CD4-positive, alpha-beta T cell (primary cell): ENCODE measurements at places on chromosomes 13 and 19. TPM values are rescaled to one million over a fixed set of nuclear protein-coding genes. Genes with fewer than 3 reads are reported as not detected.

DNA sequence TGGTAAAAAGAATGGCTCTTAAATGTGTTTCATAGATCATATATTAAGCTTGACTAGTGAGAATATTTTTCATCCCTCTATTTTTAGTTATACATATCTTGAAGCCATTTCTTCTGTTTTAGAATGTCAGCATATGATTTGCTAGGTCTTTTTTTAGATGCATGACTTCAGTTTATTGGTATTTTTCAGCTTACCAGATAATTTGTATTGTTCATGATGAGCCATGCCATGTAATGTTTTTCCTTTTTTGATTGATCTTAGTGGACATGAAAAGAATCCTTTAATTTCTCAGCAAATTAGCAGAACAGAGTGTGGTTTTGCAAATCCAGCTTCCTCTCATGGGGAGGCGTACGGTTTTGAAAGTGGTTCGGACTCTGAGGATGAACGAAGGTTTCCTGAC, 168.5 kb downstream of the LMO7 start:
- peaks cover 9% of the 10 kb centered on the region for H3K4me1 ChIP-seq
- H3K27ac ChIP-seq = no peak overlapping the region
- H3K4me3 ChIP-seq = no peak overlapping the region
- DNase-seq = no peak
- peaks cover 3% of the 10 kb centered on the region for H3K36me3 ChIP-seq

DNA sequence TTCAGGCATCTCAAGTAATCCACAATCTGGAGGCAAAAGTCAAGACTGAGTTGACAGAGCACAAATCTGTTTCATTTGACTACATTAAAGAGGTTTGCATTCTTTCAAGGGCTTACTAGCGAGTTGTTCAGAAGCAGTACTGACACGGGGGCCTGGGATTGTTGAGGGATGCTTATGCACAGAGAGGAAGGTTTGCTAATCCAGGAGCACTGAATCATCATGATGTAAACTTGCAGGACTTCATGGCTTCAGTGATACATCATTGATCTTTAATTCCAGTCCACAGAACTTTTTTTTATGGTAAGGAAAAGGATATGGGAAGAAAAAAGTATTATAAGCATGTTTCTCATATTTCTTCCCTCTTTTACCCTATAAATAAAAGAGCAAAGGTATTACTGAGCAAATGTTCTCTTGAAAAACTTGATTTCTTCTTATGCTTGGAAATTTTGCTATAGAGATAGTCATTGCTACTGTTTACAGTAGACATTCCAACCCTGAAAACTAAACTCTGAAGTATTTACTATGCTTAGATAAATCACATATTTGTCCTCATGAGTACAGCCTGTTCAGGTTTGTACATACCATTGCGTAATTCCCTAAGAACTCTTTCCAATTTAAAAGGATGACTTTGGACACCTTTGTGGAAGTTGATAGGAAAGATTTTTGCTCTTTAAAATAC, 65.8 kb upstream of the KPNA3 start:
- no peaks in the 10 kb centered on the region for H3K27me3 ChIP-seq
- H3K27ac ChIP-seq = no peak overlapping the region
- no peaks in the 10 kb centered on the region for H3K4me1 ChIP-seq
- H3K36me3 ChIP-seq = no peaks in the 10 kb centered on the region
- no peak for DNase-seq
- no peak overlapping the region for H3K4me3 ChIP-seq

- no peak overlapping the region for H3K27ac ChIP-seq
- H3K4me1 ChIP-seq = peaks cover 10% of the 10 kb centered on the region
- DNase-seq = no peak
- H3K4me3 ChIP-seq = no peak overlapping the region
Observed at GRCh38 chr19:45821103-45821521, 6.0 kb upstream of the RSPH6A start.

DNA sequence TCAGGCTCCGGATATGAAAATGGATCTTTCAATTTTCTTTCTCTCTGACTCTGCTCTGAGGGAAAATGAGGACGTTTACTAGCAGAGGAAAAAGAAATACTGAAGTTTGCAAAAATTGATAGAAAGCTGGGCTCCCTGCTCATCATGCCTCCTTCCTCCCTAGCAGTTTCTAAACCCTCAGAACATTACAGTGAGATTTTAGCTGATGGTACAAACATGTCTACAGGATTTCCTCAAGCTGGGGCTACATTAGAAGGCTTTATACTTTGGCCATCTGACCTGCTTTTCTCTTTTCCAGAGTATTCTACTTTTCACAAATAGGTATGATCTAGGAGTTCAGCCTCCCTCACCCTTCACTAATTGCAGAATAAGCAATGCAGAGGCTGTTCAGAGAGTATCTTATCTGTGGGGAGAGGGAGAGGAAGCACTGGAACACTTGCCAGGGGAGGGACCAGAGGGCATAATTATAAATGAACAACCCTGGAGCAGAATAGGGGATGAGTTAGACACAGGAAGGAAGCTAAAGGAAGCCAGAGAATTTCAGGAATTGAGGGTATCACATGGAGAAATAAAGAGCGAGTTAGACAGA, 30.0 kb downstream of the CEACAM1 start:
- DNase-seq = no peak
- no peak overlapping the region for H3K27ac ChIP-seq
- no peak overlapping the region for H3K4me3 ChIP-seq
- H3K27me3 ChIP-seq = no peaks in the 10 kb centered on the region
- H3K36me3 ChIP-seq = no peaks in the 10 kb centered on the region

- H3K4me3 ChIP-seq = no peak overlapping the region
- H3K27ac ChIP-seq = no peak overlapping the region
- no peak for DNase-seq
- no peaks in the 10 kb centered on the region for H3K27me3 ChIP-seq
- H3K36me3 ChIP-seq = no peaks in the 10 kb centered on the region
Observed at GRCh38 chr13:67662997-67663396, 432.9 kb upstream of the PCDH9 start.

DNA sequence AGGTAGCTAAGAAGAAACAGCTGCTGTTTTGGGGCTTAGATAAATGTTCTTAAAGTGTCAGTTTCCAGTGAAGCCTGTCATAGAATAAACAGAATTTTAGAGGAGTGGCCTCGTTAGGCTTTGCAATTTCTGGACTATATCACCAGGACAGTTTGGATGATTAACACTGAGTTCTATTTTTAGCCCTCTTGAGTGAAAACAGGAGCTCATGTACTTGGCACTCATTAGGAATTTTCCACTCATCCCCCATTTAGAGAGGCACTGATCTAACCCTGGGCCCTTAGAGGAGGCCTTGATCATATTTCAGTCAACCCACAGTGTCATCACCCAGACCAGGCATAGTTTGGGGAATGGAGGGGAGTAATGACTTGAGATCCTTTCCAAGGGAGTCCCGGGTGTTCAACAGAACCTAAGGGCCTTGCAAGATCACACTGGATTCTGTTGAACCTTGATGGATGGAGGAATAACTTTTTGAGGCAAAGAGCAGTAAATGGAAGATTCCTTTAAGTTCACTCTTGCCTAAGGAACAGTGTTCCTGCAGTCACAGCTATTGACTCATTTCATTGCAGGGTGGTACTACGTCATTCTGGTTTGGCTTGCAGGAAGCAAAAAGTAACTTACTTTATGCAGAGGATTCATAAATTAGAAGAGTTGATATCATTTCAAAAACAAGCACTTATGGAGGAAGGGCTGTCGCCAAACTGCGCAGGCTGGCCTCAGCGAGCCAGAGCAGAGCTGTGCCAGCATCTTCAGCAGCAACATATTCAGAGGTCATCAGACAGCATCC, 160.2 kb downstream of the SLC7A1 start:
- peaks cover 8% of the 10 kb centered on the region for H3K27me3 ChIP-seq
- H3K36me3 ChIP-seq = no peaks in the 10 kb centered on the region
- no peaks in the 10 kb centered on the region for H3K4me1 ChIP-seq
- H3K4me3 ChIP-seq = no peak overlapping the region

- peak within 1 kb of the TSS; percentile 81 for H3K27ac ChIP-seq
- peaks cover 33% of the 10 kb centered on the region for H3K4me1 ChIP-seq
- H3K36me3 ChIP-seq = no peaks in the 10 kb centered on the region
- DNase-seq = peak; percentile 96
- peak within 1 kb of the TSS; percentile 90 for H3K4me3 ChIP-seq
- no peaks in the 10 kb centered on the region for H3K27me3 ChIP-seq
Observed at GRCh38 chr19:43575156-43575950, at the start of the genes PINLYP and XRCC1. TSS of gene PINLYP (plus strand) at chr19:43575801. CDS start at chr19:43577192, 1,391 bp downstream. TSS of gene XRCC1 (minus strand) at chr19:43575527. CDS start at chr19:43575458, 69 bp downstream.

DNA sequence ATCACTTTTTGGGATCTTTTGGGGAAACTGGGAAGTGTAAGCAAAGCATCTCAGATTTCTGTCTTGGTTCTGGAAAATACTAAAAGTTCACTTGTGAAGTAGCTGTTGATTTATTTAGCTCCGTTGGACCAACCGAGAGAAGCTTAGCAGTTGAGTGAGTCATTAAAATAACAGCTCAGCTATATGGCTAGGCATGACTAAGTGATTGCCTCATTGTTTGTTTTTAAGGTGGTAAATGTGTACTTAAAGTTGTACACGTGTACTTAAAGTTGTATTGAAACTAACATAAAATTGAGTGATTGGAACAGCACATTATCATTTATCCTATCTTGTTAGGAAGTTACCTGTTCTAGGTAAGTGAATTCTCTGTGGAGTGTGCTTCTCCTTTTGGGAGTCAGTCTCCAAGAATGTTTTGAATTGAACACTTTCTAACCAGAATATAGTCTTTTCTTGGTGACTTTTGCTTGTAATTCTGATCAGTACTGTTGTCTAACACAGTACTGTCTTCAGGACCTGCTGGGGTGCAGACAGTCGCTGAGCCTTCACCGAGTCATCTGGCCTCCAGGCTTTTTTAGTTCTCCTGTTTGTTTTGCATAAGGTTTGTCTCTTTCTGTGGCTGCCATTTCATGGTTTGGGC, 2.9 kb upstream of the DCUN1D2 start:
- H3K36me3 ChIP-seq = peaks cover 29% of the 10 kb centered on the region
- H3K4me3 ChIP-seq = no peak overlapping the region
- peaks cover 48% of the 10 kb centered on the region for H3K4me1 ChIP-seq
- H3K27ac ChIP-seq = no peak overlapping the region
- no peaks in the 10 kb centered on the region for H3K27me3 ChIP-seq

DNA sequence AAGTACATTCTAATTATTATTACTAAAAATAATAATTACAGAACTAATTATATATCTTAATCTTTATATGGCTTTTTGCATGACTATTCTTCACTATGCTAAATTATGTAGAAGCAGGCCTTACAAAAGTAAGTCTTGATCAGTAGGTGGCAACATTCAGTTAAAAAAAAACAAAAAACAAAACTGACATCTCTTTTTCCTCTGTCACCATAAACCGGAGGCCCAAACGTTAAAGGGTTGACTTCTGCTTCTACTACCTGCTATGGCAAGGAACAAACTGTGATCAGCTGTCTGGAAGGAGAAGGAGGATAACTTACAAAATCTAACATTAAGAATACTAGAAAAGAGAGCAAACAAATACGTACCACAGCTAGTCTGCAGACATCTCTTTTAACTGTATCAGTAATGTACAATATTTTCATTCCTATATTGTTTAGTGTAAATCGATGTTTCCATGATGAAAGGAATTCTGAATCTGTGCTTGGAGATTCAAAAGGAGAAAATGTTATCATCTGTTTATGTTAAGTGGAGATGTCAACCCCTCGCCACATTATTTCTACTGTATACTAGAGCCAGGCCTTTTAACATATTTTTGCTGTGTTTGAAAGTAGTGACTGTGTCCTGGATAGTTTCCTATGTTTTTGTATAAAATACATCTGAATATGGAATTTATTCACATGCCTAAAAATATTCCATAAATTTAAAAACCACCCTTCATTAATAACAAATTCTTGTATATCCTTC, 1525.4 kb downstream of the SLITRK1 start:
- H3K27ac ChIP-seq = no peak overlapping the region
- DNase-seq = no peak
- no peaks in the 10 kb centered on the region for H3K27me3 ChIP-seq
- H3K4me1 ChIP-seq = no peaks in the 10 kb centered on the region
- no peaks in the 10 kb centered on the region for H3K36me3 ChIP-seq

- H3K27ac ChIP-seq = no peak overlapping the region
- DNase-seq = no peak
- no peaks in the 10 kb centered on the region for H3K36me3 ChIP-seq
- peaks cover 28% of the 10 kb centered on the region for H3K27me3 ChIP-seq
- peaks cover 12% of the 10 kb centered on the region for H3K4me1 ChIP-seq
Observed at GRCh38 chr19:1665565-1666047, 13.2 kb upstream of the TCF3 start.

- DNase-seq = no peak
- H3K36me3 ChIP-seq = peaks cover 28% of the 10 kb centered on the region
- H3K4me1 ChIP-seq = peaks cover 22% of the 10 kb centered on the region
- H3K4me3 ChIP-seq = no peak overlapping the region
Observed at GRCh38 chr19:995051-995827, 5.0 kb upstream of the GRIN3B start.

DNA sequence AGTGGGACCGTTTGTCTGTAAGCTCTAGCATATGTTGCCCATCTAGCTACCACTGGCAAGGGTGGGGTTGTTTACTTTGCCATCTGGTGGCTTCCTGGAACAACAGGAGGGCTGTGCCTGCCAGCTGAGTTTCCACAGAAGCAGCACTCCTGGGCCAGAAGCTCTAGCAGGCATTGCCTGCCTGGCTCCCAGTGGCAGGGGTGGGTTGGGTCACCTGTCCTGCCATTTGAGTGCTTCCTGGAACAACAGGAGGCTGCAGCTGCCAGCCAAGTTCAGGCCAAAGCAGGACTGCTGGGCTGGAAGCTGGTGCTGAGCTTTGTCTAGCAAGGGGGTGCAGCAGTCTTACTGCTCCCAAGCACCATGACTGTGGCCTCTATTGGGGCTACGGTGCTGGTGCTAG, 239.7 kb downstream of the MTUS2 start:
- no peaks in the 10 kb centered on the region for H3K27me3 ChIP-seq
- peaks cover 3% of the 10 kb centered on the region for H3K4me1 ChIP-seq
- DNase-seq = no peak
- H3K27ac ChIP-seq = no peak overlapping the region

GRCh38 chr13:79966059-79966458, 374.9 kb downstream of the SPRY2 start:
- no peak for DNase-seq
- H3K4me1 ChIP-seq = no peaks in the 10 kb centered on the region
- no peak overlapping the region for H3K27ac ChIP-seq
- H3K27me3 ChIP-seq = no peaks in the 10 kb centered on the region

GRCh38 chr19:802498-803098, 5.3 kb downstream of the PTBP1 start:
- DNase-seq = no peak
- peaks cover 76% of the 10 kb centered on the region for H3K36me3 ChIP-seq
- H3K27me3 ChIP-seq = no peaks in the 10 kb centered on the region
- H3K4me1 ChIP-seq = peaks cover 70% of the 10 kb centered on the region
- H3K27ac ChIP-seq = peak overlapping the region; percentile 16

GRCh38 chr19:13297023-13297422, 146.8 kb downstream of the IER2 start:
- no peak overlapping the region for H3K4me3 ChIP-seq
- peaks cover 7% of the 10 kb centered on the region for H3K27me3 ChIP-seq
- no peaks in the 10 kb centered on the region for H3K4me1 ChIP-seq
- DNase-seq = no peak

GRCh38 chr13:23898101-23898500, 799 bp upstream of the C1QTNF9B start:
- H3K36me3 ChIP-seq = no peaks in the 10 kb centered on the region
- no peak overlapping the region for H3K4me3 ChIP-seq
- H3K27me3 ChIP-seq = peaks cover 12% of the 10 kb centered on the region
- H3K27ac ChIP-seq = no peak overlapping the region

ANKRD24 gene
- 0.59 TPM for total RNA-seq
